ENCODE measurements at places on chromosomes 11 and 22. TPM values are rescaled to one million over a fixed set of nuclear protein-coding genes. Genes with fewer than 3 reads are reported as not detected.

OR5B21 gene
- 0.71 TPM for total RNA-seq

GGT5 gene
- not detected for total RNA-seq

ELP4 gene
- total RNA-seq: 20.4 TPM

UPB1 gene
- 1.3 TPM for total RNA-seq

SPTBN2 gene
- total RNA-seq: 1.2 TPM

OR52E8 gene
- total RNA-seq: not detected

MUC6 gene
- total RNA-seq: not detected

TIGD3 gene
- total RNA-seq: 1.4 TPM

NADSYN1 gene
- total RNA-seq: 146 TPM

DNAJB7 gene
- total RNA-seq: not detected

PRG3 gene
- total RNA-seq: not detected

POU2AF2 gene
- not detected for total RNA-seq

GLYATL1B gene
- not detected for total RNA-seq

MS4A14 gene
- total RNA-seq: 4.9 TPM

APOC3 gene
- total RNA-seq: not detected
